8988T (cell line): ENCODE measurements at places on chromosomes 11 and 22.

GRCh38 chr11:134976551-134976950, 564.5 kb upstream of the B3GAT1 start:
- DNase-seq: no peak

- no peak for DNase-seq
Measured at GRCh38 chr11:64947208-64947814, 11.6 kb upstream of the GPHA2 start.

GRCh38 chr11:70948855-70949531, 303.4 kb downstream of the SHANK2 start:
- no peak for DNase-seq

DNA sequence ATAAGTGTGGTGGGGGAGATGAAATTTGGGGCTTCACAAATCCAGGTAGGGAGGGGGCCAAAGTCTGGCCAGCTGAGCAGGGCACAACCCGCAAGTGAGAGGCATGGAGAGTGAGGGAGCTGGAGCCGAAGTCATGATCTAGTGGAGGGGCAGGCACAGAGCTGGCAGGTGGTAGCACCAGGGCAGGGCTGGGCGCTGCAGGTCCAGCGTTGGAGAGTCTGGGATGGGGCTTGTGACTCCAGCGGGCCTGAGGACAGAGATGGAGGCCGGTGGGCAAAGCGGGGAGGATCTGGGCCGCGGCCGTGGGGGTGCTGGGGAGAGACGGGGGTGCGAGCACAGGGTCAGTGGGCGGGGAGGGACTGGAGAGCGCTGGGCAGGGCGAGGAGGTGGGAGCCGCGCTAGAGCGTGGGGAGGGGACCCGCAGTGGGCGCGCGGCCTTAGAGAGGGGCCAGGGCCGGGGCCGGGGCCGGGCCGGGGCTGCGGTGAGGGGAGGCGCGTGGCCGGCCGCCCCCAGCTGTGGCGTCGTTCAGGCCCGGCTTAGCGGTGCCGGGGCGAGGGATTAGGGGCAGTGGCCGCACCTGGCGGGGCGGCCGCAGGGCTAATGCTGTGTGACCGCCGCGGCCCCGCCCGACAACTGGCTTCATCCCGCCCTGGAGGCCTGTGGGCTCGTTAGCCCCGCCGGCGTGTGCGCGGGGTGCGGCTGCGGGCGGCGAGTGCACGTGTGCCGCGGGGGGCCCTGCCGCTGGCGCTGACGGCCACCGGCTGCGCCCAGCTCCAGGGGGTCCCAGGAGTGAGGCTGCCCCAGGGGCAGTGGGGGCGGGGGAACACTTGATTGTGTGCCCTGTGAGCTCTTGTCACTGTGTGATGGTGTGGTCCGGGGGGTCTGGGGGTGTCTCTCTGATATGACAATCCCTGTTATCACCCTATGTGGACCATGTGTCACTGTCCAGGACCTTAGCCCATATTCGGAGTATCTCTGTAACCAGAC, 23.6 kb upstream of the MYOD1 start:
- no peak for DNase-seq

DNA sequence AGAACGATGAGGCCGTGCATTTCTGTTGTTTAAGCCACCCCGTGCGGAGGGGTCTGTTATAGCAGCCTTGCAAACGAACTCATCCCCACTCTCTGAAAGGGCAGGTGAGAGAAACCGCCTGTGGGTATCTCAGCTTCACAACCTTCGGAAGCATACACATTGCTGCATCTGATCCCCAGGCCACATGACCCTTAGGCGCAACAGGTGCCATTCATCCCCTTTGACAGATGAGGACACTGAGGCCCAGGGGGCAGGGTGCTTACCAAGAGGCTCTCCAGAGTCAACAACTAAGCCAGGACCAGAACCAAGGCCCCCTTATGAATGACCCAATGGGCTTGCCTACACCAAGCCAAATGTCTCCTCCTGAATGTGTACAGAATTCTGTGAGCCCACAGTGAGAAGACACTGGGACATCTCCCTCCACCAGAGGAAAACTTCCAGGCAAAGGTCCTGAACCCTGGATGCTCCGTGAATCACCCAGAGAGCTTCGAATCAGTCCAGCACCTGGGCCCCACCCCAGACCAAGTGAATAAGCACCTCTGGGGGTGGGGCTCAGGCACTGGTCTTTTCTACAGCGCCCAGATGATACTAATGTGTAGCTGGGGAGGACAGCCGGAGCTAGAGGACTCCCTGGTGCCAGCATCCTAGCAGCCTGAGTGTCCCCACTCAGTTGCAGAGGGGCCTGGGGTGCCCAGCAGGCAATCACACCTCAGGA, 83.2 kb downstream of the BUD13 start:
- DNase-seq: no peak

DNA sequence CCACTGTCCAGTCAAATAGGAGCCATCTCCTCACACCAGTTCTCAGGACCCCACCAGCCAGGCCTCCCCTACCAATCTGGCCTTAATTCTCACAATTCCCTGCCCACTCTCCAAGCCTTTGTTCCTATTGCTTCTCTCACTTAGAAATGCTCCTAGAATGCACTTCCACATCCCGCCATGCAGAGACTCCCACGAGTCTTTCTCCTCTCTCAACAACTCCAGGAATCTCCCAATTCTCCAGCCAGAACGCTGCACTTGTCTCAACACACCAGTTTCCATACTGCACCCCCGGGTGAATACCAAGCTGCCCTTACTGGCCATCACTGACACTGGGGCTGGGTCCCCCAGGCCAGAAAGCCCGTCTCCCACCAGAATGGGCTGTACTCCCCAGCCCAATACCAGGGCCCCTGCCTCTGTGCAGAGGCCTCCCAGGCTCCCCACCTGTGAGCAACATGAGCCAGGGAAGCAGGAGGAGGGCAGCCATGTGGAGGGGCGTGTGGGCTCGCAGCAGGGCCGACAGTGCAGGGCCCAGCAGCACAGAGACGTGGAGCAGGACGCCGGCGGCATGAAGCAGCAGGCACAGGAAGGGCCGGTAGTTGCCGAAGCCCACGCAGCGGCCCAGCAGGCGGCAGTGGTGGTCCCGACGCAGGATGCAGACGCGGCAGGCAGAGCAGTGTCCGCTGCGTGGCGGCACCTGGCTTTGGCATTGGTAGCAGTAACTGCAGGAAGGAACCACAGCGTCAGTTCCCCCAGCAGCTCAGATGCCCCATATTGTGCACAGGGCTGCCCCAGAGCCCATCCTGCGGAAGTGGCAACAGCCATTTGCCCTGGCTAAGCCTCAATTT, 2.4 kb downstream of the ZDHHC24 start:
- DNase-seq: no peak

DNA sequence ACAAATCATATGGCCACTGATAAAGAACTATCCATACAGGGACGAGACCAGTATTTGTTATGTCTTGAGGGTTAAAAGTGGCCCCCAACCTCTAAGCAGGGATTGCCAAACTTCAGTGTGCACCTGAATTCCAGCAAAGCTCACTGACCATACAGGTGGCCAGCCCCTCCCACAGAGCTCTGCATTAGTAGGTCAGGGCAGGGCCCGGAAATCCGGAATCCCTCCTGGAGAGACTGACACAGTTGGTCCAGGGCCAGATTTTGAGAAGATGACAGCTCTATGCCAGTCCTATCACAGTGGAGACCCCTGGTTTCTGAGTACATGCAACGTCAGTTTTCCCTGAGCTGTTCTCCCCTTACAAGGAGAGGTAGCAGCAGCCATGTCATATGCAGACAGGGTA, 20.8 kb downstream of the VPS37C start:
- no peak for DNase-seq
